ENCODE measurements at places on chromosomes 12 and 14. TPM values are rescaled to one million over a fixed set of nuclear protein-coding genes. Genes with fewer than 3 reads are reported as not detected.

- no peak for DNase-seq
- H3K27ac ChIP-seq: no peak overlapping the region
- H3K36me3 ChIP-seq: no peaks in the 10 kb centered on the region
- H3K27me3 ChIP-seq: no peaks in the 10 kb centered on the region
- peaks cover 2% of the 10 kb centered on the region for H3K4me1 ChIP-seq
Measured at GRCh38 chr14:85234156-85235025, 295.6 kb upstream of the FLRT2 start.

Gene BDKRB1
- 0.87 TPM for total RNA-seq

Gene AHNAK2
- 15.6 TPM for total RNA-seq

DNA sequence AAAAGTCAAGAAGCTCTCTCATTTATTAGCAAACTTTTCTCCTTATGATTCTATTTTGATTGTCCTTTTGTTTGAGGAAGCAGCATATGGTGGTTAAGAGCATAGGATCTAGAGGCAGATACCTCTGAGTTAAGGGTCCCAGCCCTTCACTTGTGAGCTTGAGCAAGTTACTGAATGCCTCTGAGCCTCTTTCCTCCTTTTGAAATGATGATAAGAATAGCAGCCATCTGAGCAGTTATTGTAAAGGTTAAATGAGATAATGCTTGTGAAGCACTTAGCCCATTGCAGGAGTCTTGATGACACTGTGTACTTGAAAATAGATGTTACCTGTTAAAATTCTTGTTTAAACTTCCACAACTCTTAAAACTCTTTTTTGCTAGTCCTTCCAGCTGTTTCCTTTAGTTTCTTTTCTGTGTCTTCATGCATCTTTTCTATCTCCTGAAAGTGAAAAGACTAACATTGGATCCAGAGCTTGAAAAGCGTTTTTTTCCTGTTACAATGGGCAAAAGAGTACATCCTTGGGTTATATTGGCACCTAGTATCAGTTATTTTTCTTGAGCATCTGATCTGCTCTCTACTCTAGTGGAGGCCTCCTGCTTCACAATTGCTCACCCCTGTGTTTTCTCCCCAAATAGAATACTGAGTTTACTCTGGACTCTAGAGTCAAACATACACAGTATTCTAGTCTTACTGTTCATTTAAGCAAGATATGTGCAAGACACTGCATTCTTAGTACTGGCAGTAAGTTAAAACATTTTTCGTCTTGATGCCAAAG, 3.1 kb downstream of the HIF1A start:
- no peaks in the 10 kb centered on the region for H3K27me3 ChIP-seq
- no peak for DNase-seq
- H3K4me3 ChIP-seq: peak overlapping the region; percentile 8
- no peak overlapping the region for H3K27ac ChIP-seq
- H3K4me1 ChIP-seq: peaks cover 6% of the 10 kb centered on the region

DNA sequence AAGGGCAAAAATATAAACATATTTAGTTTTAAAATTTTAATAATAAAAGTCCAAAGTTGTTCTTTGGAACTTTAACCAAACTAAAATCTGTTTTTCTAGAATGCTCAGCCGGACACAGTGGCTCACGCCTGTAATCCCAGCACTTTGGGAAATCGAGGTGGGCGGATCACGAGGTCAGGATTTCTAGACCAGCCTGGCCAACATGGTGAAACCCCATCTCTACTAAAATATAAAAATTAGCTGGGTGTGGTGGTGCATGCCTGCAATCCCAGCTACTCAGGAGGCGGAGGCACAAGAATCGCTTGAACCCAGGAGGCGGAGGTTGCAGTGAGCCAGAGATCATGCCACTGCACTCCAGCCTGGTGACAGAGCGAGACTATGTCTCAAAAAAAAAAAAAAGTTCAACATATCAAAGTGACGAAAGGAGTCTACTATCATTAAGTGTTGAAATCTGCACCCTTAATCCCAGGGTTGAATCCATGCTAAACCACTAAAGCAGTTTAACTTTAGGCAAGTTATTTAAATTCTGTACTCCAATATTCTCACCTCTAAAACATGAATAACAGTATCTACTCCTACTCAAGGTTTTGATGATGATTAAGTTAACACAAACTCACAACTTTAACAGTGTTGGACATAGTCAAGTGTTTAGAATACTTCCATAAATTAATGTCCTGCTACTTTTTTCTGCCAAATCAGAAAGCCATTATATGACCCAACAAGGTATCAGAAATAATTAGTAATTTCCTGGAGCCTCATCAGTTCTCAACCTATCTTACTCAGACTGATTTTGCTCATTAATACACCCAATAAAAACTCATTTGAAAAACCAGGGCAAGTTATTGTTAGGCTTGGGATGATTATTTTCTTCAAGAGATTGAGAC, 11.0 kb downstream of the HNRNPC start:
- no peak overlapping the region for H3K4me3 ChIP-seq
- H3K27me3 ChIP-seq: no peaks in the 10 kb centered on the region
- no peaks in the 10 kb centered on the region for H3K36me3 ChIP-seq
- DNase-seq: no peak

GRCh38 chr12:42996869-42997431, 407.4 kb upstream of the PRICKLE1 start:
- no peaks in the 10 kb centered on the region for H3K4me1 ChIP-seq
- H3K4me3 ChIP-seq: no peak overlapping the region
- no peak for DNase-seq
- no peak overlapping the region for H3K27ac ChIP-seq

Gene STON2
- 15.0 TPM for total RNA-seq

- H3K4me1 ChIP-seq: peaks cover 13% of the 10 kb centered on the region
- no peaks in the 10 kb centered on the region for H3K36me3 ChIP-seq
- H3K4me3 ChIP-seq: peak overlapping the region; percentile 87
- H3K27ac ChIP-seq: peak overlapping the region; percentile 89
Measured at GRCh38 chr12:81078469-81079196, 754 bp downstream of the ACSS3 start.

GRCh38 chr12:4496145-4496838, 42.4 kb upstream of the RAD51AP1 start:
- no peak for DNase-seq
- H3K36me3 ChIP-seq: no peaks in the 10 kb centered on the region
- no peaks in the 10 kb centered on the region for H3K4me1 ChIP-seq
- H3K4me3 ChIP-seq: no peak overlapping the region
- no peaks in the 10 kb centered on the region for H3K27me3 ChIP-seq

- no peaks in the 10 kb centered on the region for H3K27me3 ChIP-seq
- DNase-seq: peak; percentile 9
- no peaks in the 10 kb centered on the region for H3K36me3 ChIP-seq
- H3K27ac ChIP-seq: no peak overlapping the region
- no peak overlapping the region for H3K4me3 ChIP-seq
Measured at GRCh38 chr12:131074221-131075083, 120.7 kb downstream of the ADGRD1 start.

GRCh38 chr12:106897082-106897481, 58.6 kb upstream of the TMEM263 start:
- no peak overlapping the region for H3K27ac ChIP-seq
- no peak for DNase-seq
- H3K4me1 ChIP-seq: no peaks in the 10 kb centered on the region

- no peaks in the 10 kb centered on the region for H3K27me3 ChIP-seq
- no peaks in the 10 kb centered on the region for H3K4me1 ChIP-seq
- no peaks in the 10 kb centered on the region for H3K36me3 ChIP-seq
- H3K27ac ChIP-seq: no peak overlapping the region
Measured at GRCh38 chr12:107474639-107475539, 210.7 kb upstream of the PWP1 start.

Gene ATXN7L3B
- total RNA-seq: 37.9 TPM

Gene ACADS
- total RNA-seq: 8.0 TPM

- no peaks in the 10 kb centered on the region for H3K4me1 ChIP-seq
- no peak for DNase-seq
- no peak overlapping the region for H3K4me3 ChIP-seq
- no peaks in the 10 kb centered on the region for H3K27me3 ChIP-seq
- no peaks in the 10 kb centered on the region for H3K36me3 ChIP-seq
- H3K27ac ChIP-seq: no peak overlapping the region
Measured at GRCh38 chr14:74049876-74050495, 30.8 kb downstream of the BBOF1 start.

Gene RHNO1
- total RNA-seq: 18.7 TPM

- DNase-seq: no peak
- H3K4me3 ChIP-seq: no peak overlapping the region
- H3K27ac ChIP-seq: no peak overlapping the region
- no peaks in the 10 kb centered on the region for H3K36me3 ChIP-seq
- H3K4me1 ChIP-seq: peaks cover 1% of the 10 kb centered on the region
Measured at GRCh38 chr12:112370199-112370598, 12.0 kb downstream of the HECTD4 start.

DNA sequence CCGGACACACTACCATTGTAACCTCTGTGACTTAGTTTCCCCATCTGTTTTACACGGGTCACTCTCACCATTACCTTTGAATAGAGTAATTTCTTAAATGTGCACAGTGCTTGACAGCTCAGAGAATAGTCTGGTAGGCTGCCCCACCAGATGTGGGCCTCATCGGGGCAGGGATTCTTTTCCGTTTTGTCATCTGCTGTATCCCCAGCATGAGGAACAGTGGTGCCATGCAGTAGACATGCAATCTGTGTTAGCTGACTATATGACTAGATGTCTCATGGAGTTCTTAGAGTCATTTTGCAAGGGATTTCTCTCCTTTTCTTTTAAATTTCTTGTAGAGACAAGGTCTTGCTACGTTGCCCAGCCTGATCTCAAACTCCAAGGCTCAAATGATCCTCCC, 44.9 kb upstream of the PLEKHG3 start:
- H3K27ac ChIP-seq: no peak overlapping the region
- no peak overlapping the region for H3K4me3 ChIP-seq
- no peak for DNase-seq
- H3K27me3 ChIP-seq: no peaks in the 10 kb centered on the region
- no peaks in the 10 kb centered on the region for H3K4me1 ChIP-seq
- H3K36me3 ChIP-seq: no peaks in the 10 kb centered on the region

DNA sequence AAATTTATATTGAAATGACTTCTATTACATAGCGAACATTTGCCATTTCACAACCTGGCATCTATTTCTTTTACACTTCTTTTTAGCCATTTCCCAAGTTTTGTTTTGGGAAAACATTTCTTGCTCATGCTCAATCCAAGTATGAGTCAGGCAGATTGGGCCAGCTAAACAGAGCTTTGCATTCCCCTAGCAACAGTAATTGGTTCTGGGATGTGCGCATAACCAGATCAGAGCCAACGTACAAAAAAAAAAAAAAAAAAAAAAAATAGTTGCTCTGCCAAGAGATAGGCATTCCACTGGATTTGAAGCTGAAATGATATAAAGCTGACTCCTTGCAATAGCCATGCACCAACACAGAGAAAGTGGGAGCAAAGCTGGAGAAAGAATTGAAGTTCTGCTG, 37.5 kb downstream of the PLCZ1 start:
- no peak overlapping the region for H3K27ac ChIP-seq
- H3K36me3 ChIP-seq: no peaks in the 10 kb centered on the region
- H3K4me1 ChIP-seq: no peaks in the 10 kb centered on the region
- H3K4me3 ChIP-seq: no peak overlapping the region
- H3K27me3 ChIP-seq: no peaks in the 10 kb centered on the region
- DNase-seq: peak; percentile 31

Gene RTL1
- 0.56 TPM for total RNA-seq

GRCh38 chr12:83113945-83114344, 427.2 kb downstream of the TMTC2 start:
- H3K4me3 ChIP-seq: no peak overlapping the region
- no peaks in the 10 kb centered on the region for H3K4me1 ChIP-seq
- no peaks in the 10 kb centered on the region for H3K27me3 ChIP-seq
- H3K36me3 ChIP-seq: no peaks in the 10 kb centered on the region
- DNase-seq: no peak

DNA sequence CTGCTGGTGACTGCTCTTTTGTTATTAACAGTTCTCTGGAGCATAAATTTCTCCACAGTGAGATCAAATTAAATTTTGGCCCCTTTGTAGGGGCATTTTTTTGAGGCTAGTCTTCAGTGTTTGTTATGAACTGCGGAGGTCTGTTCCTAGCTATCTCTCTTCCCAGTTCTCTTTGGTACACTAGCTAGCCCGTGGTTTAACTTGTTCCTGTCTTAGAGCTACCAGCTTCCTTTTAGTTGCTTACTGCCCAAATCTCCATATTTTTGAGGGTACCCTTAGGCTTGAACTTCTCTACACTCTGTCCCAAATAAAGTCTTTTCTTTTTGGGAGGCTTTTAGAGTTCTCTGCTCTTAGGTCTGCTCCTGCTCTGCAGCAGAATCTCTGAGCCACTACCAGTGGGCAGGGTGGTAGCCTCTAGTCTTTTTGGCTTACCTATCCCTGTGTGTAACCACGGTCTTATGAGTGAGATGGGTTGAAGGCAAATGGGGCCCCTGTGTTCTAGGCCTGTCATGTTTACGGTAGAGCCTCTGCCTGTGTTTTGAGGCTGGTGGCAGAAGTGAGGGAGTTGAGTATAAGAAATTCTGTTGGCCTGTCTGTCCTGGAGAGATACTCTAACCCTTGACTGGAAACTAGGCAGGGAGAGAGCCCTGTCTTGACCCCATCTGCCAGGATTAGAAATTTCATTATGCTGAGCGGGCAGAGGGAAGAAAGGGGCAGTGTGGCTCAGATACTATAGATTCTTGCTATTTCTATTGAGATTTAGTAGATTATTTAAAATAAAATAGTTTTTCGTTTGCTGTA, 21.0 kb downstream of the CNOT2 start:
- H3K36me3 ChIP-seq: no peaks in the 10 kb centered on the region
- no peak overlapping the region for H3K4me3 ChIP-seq
- no peaks in the 10 kb centered on the region for H3K27me3 ChIP-seq
- H3K27ac ChIP-seq: no peak overlapping the region
